ENCODE measurements at places on chromosomes 2 and 18.

DNA sequence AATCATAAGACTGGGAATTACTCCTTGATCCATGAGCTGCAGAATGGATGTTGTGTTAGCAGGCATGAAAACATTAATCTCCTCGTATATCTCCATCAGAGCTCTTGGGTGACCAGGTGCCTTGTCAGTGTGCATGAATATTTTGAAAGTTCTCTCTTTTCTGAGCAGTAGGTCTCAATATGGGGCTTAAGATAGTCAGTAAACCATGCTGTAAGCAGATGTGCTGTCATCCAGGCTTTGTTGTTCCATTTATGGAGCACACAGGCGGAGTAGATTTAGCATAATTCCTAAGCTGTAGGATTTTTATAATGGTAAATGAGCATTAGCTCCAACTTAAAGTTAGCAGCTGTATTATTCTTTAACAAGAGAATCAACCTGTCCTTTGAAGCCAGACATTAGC, 160.3 kb downstream of the MYO1B start:
- no peak overlapping the region for H3K27ac ChIP-seq
- H3K4me3 ChIP-seq, result no peak overlapping the region
- peaks cover 42% of the 10 kb centered on the region for H3K4me1 ChIP-seq
- H3K36me3 ChIP-seq, result peaks cover 9% of the 10 kb centered on the region

GRCh38 chr18:24168496-24168895, 29.6 kb downstream of the CABYR start:
- H3K4me1 ChIP-seq, result no peaks in the 10 kb centered on the region
- H3K27me3 ChIP-seq, result no peaks in the 10 kb centered on the region
- no peak overlapping the region for H3K4me3 ChIP-seq
- peaks cover 7% of the 10 kb centered on the region for H3K36me3 ChIP-seq
- DNase-seq, result no peak

DNA sequence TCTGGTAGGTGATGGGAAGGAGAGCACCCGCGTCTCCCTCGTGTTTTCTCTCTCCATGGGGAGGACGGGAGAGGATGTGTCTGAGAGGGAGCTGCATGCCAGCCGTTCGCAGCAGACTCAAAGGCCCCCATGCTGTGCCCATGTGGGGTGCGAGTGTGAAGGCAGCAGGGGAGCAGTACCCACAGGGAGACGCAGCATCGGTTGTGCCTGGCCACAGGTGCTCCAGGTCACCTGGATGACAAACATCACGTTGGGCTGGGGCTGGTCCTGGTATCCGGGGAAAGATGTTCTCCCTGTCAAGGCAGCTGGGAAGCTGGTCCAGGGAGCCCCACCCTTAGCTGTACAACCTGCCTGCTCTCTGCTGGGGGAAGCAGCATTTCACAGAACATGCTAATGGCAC, 119.5 kb upstream of the SALL3 start:
- H3K4me3 ChIP-seq, result no peak overlapping the region
- H3K27ac ChIP-seq, result no peak overlapping the region
- no peaks in the 10 kb centered on the region for H3K4me1 ChIP-seq
- DNase-seq, result no peak
- no peaks in the 10 kb centered on the region for H3K36me3 ChIP-seq
- H3K27me3 ChIP-seq, result no peaks in the 10 kb centered on the region

- DNase-seq, result no peak
- no peak overlapping the region for H3K4me3 ChIP-seq
- H3K27me3 ChIP-seq, result no peaks in the 10 kb centered on the region
- H3K36me3 ChIP-seq, result peaks cover 8% of the 10 kb centered on the region
These were observed 86.8 kb downstream of the ANKRD12 start for GRCh38 chr18:9223356-9223755.

DNA sequence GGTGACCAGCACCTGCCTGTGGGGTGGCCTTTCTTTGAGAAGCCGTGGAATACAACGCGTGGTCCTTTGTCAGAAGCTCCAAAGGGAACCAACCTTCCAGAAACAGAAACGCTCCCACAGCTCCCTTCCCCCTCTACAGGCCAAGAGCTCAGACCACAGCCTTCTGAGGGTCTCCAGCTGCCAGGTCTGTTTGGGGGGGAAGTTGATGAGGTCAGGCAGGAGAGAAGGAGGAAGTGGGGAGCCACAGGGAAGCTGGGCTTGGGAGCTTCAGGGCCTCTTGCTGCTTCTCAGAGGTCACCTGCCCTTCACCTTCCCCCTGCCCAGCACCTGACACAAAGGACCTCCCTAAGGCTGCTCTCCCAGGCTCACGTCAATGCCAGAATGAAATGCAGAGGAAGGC, 287.7 kb upstream of the ID2 start:
- H3K27me3 ChIP-seq, result no peaks in the 10 kb centered on the region
- DNase-seq, result no peak
- no peak overlapping the region for H3K4me3 ChIP-seq
- no peaks in the 10 kb centered on the region for H3K36me3 ChIP-seq
- no peak overlapping the region for H3K27ac ChIP-seq

DNA sequence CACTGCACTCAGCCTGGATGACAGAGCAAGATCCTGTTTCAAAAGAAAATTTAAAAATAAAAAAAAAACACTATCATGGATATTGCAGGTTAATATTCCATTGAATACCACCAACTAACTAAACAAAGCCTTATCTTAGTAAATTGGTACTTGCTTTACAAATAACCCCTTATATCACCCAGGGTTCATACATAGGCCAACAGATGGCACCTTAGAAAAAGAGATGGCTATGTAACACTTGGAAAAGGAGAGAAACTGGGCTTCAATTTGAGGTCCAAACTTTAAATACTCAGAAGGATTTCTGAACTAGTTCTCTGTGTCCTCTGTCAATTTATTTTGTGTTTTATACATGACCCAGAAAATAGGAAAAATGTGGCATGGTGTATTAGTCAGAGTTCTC, 249.6 kb upstream of the LRP1B start:
- H3K4me3 ChIP-seq, result no peak overlapping the region
- H3K36me3 ChIP-seq, result no peaks in the 10 kb centered on the region
- no peaks in the 10 kb centered on the region for H3K27me3 ChIP-seq
- H3K27ac ChIP-seq, result no peak overlapping the region

GRCh38 chr2:214699236-214699635, 110.2 kb downstream of the BARD1 start:
- DNase-seq, result no peak
- no peaks in the 10 kb centered on the region for H3K27me3 ChIP-seq
- no peak overlapping the region for H3K4me3 ChIP-seq
- H3K4me1 ChIP-seq, result no peaks in the 10 kb centered on the region
- H3K36me3 ChIP-seq, result no peaks in the 10 kb centered on the region
- no peak overlapping the region for H3K27ac ChIP-seq

- no peaks in the 10 kb centered on the region for H3K36me3 ChIP-seq
- no peaks in the 10 kb centered on the region for H3K27me3 ChIP-seq
- H3K4me3 ChIP-seq, result no peak overlapping the region
- peaks cover 9% of the 10 kb centered on the region for H3K4me1 ChIP-seq
- DNase-seq, result no peak
- H3K27ac ChIP-seq, result no peak overlapping the region
These were observed 82.8 kb downstream of the LOXHD1 start for GRCh38 chr18:46574000-46574742.

- DNase-seq, result no peak
- no peaks in the 10 kb centered on the region for H3K27me3 ChIP-seq
- peaks cover 26% of the 10 kb centered on the region for H3K4me1 ChIP-seq
- H3K36me3 ChIP-seq, result no peaks in the 10 kb centered on the region
These were observed 12.5 kb downstream of the FAP start for GRCh38 chr2:162230761-162231160.

- no peaks in the 10 kb centered on the region for H3K36me3 ChIP-seq
- H3K4me1 ChIP-seq, result peaks cover 6% of the 10 kb centered on the region
- no peaks in the 10 kb centered on the region for H3K27me3 ChIP-seq
- H3K4me3 ChIP-seq, result no peak overlapping the region
- no peak for DNase-seq
These were observed 898.3 kb downstream of the CPS1 start for GRCh38 chr2:211454679-211455078.

DNA sequence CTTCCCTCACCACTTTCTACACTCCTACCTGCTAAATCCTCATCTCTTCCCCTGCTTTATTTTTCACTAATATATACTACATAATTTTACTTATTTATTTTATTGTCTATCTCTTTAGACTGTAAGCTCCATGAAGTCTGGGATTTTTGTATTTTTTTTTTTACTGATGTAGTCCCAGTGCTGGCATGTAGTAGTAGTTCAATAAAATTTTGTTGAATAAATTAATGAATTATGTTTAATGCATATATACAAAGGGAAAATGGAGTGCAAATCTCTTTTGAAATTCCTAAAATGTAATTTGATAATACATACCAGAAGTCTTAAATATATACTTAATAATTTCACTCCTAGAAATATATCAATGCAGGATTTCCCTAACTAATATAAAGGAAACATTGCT, 7.1 kb upstream of the NABP1 start:
- H3K4me3 ChIP-seq, result no peak overlapping the region
- no peaks in the 10 kb centered on the region for H3K36me3 ChIP-seq
- no peak overlapping the region for H3K27ac ChIP-seq
- no peak for DNase-seq
- no peaks in the 10 kb centered on the region for H3K27me3 ChIP-seq

GRCh38 chr2:49961346-49961745, 807.0 kb upstream of the FSHR start:
- H3K4me1 ChIP-seq, result no peaks in the 10 kb centered on the region
- H3K27ac ChIP-seq, result no peak overlapping the region
- H3K27me3 ChIP-seq, result no peaks in the 10 kb centered on the region
- H3K36me3 ChIP-seq, result no peaks in the 10 kb centered on the region

DNA sequence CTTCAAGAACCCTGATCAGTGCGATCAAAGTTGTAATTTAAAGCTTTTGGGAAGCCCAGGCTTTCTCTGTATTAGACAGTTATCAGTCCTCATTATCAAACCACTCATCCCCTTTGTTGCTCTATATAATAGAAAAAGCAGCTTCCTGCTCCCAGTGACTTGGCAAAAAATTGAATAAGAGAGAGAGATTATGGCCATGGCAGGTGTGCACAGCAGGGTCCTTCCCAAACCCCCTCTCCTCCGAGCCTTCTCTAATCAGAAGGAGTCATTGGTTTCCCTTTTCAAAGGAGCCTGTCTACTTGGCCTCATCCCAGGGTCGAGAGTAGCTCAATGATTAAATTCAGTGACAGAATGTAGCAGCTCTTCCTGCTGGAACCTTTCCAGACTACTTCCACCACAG, 81.5 kb downstream of the SEMA4F start:
- no peak overlapping the region for H3K27ac ChIP-seq
- H3K27me3 ChIP-seq, result no peaks in the 10 kb centered on the region
- no peaks in the 10 kb centered on the region for H3K36me3 ChIP-seq

GRCh38 chr2:191894681-191895147, 47.8 kb upstream of the CAVIN2 start:
- H3K27ac ChIP-seq, result no peak overlapping the region
- DNase-seq, result no peak
- no peaks in the 10 kb centered on the region for H3K27me3 ChIP-seq
- no peaks in the 10 kb centered on the region for H3K36me3 ChIP-seq

DNA sequence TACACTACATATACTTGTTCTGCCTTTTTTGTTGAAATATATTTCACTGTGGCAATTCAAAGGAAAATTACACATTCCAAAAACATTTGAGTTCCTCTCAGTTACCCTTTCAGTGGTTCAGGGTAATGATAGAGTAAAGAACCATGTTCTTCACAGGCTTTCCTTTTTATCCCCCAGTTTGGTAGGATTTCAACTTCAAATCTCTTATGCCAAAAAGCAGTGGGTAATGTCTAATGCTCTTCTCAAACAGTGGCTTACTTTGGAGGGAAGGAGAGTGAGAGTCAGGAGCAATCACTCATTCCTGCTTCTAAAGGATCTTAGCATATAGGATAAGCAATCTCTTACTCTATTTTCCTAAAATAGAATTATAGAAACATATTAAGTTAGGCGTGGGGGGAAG, 290.6 kb downstream of the ZEB2 start:
- H3K36me3 ChIP-seq, result no peaks in the 10 kb centered on the region
- no peak overlapping the region for H3K27ac ChIP-seq
- peaks cover 13% of the 10 kb centered on the region for H3K4me1 ChIP-seq
- no peaks in the 10 kb centered on the region for H3K27me3 ChIP-seq

GRCh38 chr2:157414050-157414449, 29.8 kb downstream of the CYTIP start:
- H3K4me3 ChIP-seq, result no peak overlapping the region
- H3K27me3 ChIP-seq, result no peaks in the 10 kb centered on the region
- no peaks in the 10 kb centered on the region for H3K4me1 ChIP-seq
- no peak overlapping the region for H3K27ac ChIP-seq
- DNase-seq, result no peak

DNA sequence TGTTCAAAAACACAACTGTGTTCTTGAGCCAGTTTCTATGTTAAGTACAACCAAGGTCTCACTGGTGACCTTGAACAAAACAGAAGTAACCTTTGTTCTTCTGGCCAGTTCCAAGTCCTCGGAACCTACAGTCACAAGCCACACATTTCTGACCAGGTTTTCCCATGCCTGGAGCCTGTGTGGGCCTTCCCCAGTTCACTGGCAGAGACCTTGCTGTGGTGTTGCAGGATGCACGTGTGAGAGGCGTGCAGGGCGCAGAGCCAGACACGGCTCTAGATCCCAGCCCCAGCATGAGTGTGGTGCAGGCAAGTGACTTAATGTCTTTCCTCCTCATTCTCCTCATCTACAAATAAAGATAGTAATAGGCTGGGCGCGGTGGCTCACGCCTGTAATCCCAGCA, 25.5 kb upstream of the EDAR start:
- no peaks in the 10 kb centered on the region for H3K27me3 ChIP-seq
- H3K4me3 ChIP-seq, result no peak overlapping the region
- H3K36me3 ChIP-seq, result no peaks in the 10 kb centered on the region
- DNase-seq, result no peak
- no peaks in the 10 kb centered on the region for H3K4me1 ChIP-seq
- no peak overlapping the region for H3K27ac ChIP-seq

- H3K27me3 ChIP-seq, result no peaks in the 10 kb centered on the region
- H3K36me3 ChIP-seq, result no peaks in the 10 kb centered on the region
- no peak overlapping the region for H3K4me3 ChIP-seq
- H3K4me1 ChIP-seq, result no peaks in the 10 kb centered on the region
- H3K27ac ChIP-seq, result no peak overlapping the region
These were observed 67.4 kb upstream of the VRK2 start for GRCh38 chr2:57979158-57979557.

DNA sequence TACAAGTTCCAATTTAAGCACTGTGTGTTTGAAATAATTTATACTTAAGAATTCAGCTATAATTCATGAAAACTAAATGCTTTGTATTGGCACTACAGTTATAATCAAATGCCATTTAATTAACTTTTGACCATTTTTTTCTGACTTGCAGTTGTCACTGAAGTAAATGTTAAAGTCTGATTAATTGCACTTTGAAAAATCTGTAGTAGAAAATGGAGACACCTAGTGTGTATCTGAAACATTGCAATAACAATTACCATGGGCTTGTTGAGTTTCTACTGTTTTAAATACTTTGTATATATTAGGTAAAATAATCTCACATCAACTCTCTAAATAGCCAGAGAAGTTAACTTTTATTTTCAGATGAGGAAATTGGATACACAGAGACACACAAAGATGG, 458.6 kb upstream of the FSIP2 start:
- no peaks in the 10 kb centered on the region for H3K4me1 ChIP-seq
- H3K27me3 ChIP-seq, result no peaks in the 10 kb centered on the region
- no peak overlapping the region for H3K27ac ChIP-seq
- no peak for DNase-seq
- H3K4me3 ChIP-seq, result no peak overlapping the region

- no peaks in the 10 kb centered on the region for H3K36me3 ChIP-seq
- H3K4me3 ChIP-seq, result no peak overlapping the region
- no peak overlapping the region for H3K27ac ChIP-seq
These were observed 69.6 kb downstream of the MDH1 start for GRCh38 chr2:63658176-63658968.
